Vagina (tissue), 2 donors: ENCODE measurements at places on chromosomes 6 and 20.

- DNase-seq = no peak
Measured at GRCh38 chr6:26372308-26373144, 7.5 kb downstream of the BTN3A2 start.

- no peak for DNase-seq
Measured at GRCh38 chr6:153031335-153031955, 28.9 kb upstream of the MTRF1L start.

GRCh38 chr6:98463038-98464000 is 371.1 kb upstream of the POU3F2 start:
- DNase-seq = no peak

DNA sequence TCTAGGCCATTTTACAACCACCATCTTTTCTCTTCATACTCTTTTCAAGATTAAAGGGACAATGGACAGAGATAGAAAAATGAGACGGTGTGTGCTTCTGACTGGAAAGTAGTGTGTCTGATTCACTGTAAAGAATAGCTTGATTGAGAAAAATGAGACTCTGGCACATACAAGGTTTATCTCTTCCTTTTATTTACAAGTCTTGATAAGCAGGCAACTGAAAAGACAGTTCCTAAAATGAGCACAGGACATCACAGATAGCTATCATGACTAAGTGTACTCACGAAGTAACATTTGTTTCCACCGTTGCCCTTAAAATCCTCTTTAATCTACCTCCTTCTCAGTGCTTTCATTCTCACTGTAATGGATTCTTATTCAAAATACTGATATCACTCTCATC is 383.0 kb downstream of the TBC1D32 start:
- DNase-seq = no peak

DNA sequence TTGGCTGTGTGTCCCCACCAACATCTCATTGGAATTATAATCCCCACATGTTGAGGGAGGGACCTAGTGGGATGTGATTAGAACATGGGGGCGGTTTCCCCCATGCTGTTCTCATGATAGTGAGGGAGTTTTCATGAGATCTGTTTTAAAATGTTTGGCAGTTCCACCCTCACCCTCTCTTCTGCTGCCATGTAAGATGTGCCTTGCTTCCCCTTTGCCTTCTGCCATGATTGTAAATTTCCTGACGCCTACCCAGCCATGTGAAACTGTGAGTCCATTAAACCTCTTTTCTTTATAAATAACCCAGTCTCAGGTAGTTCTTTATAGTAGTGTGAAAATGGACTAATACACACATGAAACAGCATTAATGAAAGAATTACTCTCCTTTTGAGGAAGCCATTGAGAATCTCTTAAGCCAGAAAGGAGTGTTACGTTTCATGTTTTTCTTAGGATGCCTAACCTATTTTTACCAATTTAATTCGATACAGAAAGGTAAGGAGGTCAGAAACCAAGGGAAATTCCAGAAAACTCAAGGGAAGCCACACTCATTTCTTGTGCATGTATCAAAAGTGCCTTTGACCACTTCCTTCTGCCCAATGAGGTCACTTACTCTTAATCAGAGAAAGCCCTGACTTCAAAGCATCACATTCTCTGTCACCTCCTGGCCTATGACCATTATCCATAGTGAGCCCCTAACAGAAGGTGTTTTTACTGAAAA is 24.7 kb upstream of the HINT3 start:
- DNase-seq = no peak

DNA sequence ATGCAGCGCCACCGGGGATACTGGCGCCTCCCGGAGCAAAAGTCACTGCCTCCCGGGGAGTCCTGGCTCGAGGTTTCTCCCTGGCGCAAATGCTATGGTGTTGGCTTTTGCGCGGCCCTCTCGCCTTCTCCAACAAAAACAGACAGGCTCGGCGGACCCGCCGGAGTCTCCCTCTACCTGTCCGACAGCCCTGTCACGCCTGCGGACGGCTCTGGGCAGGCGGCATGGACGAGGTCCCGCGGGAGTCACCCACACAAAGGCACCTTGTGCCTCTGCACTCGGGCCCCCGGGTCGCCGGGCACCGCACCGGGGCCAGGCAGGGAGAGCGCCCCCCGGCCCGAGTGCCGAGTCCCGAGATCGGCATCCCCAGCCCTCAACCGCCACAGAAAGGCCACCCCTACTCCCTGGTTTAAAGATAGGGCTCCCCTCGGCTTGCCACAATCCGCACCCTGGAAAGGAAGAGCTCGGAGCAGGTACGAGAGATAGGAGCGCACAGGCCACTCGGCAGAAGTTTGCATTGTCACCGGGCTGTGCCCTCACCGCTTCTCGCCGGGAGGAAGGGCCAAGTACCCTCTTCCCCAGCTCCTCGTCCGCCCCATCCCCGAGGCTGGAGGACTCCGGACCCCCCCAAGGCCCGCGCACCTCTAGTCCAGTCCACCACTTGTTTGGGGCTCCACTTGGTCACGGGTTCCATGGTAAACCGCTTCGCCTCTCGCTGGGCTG is 903 bp downstream of the CNKSR3 start:
- DNase-seq = no peak

DNA sequence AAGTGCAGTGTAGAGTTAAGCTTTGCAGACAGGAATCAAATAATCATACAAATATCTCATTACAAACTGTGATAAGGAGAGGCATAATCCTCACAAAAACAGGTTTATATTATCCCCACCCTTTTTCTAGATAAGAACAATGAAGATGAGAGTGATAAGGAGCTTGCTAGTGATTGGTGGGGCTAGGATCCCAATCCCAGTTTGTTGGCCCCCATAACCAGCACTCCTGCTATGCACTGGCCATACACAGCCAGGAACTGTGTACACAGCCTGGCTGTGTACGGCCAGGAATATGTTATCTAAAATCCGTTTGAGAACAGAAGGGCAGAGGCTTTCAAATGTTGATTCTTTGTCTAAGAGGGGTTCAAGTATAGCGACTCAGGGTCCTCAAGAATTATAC is 180.6 kb downstream of the EYA2 start:
- DNase-seq = no peak

DNA sequence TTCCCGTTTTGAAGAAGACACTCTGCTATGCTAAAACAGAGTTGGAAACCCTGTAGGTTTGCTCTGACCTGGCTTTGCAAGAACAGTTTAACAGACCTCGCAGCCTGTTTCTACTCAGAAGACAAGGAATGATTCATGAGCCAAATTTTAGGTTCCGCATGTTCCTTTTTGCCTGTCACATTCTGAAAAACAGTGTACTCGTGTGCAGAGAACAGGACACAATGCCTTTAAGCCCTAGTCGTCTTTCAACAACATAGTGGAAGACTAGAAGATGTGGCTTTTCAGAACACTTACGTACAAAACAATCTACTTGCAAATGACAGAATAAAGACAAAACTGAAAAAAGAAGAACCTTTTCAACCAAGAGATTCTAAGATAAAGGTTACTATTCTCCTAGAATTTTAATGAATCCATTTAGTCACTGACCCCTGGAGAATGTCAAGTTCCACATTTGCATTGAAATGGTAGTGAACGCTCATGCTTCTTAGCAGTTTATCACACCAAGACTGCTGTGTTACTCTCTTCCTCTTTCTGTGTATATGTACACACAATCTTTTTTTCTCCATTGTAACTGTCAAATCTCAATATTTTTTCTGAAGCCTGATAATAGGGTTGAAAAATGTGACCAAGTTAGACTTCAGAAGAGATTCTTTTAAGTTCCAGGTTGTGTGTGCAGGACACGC is 220.7 kb upstream of the NRSN1 start:
- no peak for DNase-seq
